ENCODE measurements at places on chromosomes 16 and 17. TPM values are rescaled to one million over a fixed set of nuclear protein-coding genes. Genes with fewer than 3 reads are reported as not detected.

DNA sequence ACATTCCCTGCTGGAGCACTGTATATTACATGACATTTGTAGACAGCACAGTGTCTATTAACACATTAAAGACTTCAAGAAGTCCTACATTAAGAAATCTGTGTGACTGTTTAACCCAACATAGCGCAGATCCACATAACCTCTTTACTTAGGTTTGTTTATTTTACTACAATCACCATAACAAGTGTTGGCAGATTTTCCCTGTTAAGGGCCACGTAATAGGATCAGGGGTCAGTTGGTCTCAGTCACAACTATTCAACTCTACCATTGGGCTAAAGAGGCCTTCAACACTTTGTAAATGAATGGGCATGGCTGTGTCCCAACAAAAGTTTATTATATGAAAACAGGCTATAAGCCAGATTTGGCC, 51.3 kb upstream of the ADORA2B start:
- peak; percentile 45 for DNase-seq

DNA sequence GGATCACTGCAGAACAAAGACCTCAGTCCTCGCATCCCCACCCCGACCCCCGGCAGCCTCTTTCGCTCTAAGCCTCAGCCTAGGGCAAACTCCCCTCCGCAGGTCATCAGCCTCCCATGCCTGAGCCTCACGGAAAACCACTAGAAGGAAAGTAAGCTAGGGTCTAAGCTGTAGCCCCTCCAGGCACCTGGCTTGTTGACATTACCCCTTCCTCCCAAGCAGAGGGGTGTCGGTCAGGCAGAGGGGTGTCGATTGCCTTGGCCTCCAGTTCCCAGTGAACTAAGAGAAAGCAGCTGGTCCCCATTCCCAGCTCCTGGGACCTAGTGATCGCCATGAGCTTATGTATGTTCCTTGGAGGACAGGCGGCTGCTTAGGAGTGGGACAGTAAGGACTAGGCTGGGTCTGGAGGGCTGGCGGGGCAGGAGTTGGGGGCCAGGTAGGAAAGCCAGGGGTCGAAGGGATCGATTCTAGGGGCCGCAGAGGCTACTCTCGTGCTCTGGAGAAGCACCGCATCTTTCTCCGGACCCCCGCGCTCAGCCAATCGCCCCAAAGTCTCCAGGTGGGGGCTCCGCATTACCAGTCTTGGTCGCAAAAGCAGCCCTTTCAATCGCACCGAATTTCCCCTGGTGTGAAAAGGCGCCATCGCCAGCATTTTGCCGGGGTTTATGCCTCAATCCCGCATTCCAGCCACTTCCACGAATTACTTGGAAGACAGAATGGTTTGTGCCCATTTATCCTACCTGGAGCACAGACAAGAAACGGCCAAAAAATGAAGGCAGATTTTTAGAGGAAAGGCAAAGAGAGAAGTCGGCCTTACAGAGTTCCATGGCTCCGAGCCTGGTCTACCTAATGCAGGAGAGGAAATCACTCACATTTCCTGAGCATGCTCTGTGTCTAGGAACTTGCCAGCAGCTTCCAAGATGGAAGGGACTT, 21.3 kb upstream of the HOXB13 start:
- DNase-seq, result no peak

DNA sequence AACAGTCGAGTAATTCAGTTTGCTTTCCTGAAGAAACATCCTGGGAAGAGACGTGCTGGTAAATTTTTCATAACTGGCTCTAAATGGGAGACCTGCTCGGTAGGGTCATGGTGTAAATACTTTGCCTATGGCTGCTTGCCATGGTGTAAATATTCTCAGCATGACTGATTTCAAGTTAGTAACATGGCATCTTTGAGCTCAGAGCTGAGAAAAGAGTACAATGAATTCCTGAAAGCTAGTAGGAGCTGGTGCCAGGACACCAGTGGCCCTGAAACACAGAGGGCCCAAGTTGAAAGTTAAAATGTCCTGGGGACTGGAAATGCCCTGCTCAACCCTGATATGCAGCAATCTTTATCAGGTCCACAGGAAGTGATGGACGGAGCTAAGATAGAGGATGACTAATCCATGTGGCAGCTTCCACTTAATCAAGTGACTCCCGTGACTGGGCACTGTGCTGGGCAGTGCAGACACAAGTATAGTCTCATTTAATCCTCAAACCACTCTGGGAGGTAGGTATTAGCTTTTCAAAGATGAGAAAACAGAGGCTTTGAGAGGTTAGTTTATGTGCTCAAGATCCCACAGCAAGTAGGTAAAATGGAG, 130.1 kb upstream of the ADAMTS18 start:
- DNase-seq, result no peak

GRCh38 chr16:73189136-73189535, 141.2 kb upstream of the ZFHX3 start:
- DNase-seq, result no peak

DNA sequence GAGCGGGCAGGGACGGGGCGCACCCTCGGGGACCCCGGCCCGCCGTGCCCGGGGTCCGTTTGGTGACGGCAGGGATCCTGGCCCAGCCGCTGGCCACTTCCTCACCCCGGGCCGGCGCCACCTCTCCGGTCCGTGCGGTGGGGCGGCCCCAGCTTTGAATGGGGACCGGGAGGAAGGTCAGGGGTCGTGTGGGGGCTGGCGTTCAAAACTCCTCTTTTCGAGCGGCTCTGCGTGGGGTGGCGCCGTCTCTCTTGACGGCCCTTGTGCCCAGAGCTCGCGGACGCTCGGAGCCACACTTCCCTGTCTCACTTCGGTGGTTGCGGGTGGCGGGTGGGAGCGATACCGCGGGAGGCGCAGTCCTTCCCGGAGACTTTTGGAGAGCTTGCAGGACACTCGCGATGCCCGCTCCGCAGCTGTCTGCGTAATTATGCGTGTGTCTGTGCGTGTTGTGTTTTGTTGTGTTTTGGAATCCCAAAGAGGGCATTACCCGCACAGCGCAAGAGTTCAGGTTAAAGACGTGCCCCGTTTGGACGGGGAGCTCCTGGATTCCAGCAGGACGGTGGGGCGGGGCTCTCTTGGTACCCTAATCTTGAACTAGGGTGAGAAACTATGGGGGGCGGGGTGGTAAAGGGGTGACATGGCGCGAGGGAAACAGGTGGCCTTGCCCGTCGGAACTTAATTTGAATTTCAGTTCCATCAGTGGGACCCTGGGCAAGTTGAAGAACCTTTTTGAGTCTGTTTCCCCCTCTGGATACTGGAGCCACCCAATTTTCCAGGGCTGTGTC, 637 bp downstream of the PLCG2 start:
- no peak for DNase-seq

DNA sequence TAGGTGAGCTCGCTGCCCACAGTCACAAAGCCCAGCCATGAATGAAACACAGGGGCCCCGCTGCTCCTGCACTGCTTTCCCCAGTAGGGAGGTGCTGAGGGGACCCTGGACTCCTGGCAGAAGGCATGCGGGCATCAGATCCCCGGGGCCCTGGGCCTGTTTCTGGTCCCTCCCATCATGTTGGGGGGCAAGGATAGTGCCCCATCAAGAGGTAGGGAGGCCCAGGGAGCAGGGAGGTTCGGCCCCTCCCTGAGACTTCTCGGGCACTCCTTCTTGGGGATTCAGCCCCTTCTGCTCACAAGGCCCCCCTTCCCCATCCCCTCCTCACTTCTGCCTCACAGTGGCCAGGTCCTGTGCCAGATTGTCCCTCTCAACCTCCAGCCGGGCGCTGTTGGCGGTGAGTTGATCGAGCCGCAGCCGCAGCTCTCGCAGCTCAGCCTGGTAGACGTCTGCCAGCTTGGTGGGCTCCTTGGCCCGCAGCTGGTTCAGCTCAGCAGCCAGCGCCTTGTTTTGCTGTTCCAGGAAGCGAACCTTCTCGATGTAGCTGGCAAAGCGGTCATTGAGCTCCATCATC, 515 bp downstream of the GFAP start:
- DNase-seq, result no peak

- DNase-seq, result no peak
These were observed 92.8 kb downstream of the AMFR start for GRCh38 chr16:56332464-56333079.

DNA sequence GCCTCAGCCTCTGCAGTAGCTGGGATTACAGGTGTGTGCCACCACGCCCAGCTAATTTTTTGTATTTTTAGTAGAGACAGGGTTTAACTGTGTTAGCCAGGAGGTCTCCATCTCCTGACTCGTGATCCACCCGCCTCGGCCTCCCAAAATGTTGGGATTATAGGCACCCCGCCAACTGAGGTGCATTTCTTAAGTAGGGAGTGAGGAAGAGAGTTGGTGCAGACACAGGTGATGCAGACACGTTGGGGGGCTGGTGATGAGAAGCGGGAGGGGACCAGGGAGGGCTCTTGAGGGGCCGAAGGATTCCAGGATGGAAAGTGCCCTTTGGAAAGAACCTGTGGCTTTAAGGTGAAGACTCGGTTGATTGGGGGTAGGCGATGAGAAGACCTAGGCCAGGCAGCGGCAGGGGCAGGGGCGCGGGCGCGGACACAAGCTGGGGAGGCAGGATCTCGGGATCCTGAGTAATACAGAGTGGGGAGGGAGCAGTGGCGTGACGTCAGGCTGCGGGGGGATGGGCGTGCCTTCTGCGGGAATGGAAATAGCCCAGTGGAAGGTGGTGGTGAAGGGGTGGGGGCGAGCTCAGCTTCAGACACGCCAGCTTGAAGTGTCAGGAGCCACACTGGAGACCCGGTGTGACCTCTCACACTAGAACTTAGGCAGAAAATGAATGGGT, 2.5 kb upstream of the ATP6V0C start:
- peak; percentile 42 for DNase-seq

DNA sequence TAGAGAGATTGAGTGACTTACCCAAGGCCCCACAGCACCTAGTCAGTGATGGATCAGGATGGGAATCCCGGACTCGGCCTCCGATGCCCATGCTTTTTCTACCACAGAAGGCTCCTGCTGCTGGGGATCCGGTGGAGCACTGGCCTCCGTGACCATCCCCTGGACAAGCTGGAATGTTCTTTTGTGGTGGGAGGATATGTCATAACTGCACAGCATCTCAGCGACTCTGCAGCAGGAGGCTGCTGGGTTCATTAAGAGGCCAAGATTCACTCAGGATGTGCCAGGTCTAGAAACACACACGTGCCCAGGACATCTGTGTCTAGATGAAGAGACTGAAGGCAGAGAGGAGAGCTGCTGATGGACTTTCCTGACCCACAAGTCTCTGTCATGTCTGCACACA, 34.7 kb upstream of the NGFR start:
- DNase-seq, result no peak

DNA sequence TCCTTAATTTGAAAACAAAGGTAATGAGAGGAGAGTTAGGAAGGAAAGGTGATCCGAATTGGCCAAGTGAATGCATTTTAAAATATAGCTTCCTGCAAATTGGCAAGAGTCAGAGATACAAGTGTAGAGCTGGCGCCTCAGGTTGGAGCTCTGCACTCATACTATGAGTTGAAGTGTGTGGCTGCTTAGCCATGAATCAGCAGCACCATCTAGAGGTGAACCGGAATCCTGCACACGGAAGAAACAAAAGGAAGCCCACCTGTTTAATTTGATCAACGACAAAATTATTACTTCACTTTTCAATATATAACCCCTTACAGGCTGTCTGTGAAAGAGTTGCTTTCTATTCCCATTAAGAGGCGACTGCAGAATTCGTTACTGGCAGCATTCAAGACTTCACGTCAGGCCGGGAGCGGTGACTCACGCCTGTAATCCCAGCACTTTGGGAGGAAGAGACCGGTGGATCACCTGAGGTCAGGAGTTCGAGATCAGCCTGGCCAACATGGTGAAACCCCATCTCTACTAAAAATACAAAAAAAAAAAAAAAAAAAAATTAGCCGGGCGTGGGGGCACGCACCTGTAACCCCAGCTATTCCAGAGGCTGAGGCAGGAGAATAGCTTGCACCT, 1253.7 kb upstream of the CDH8 start:
- DNase-seq, result peak; percentile 1

- peak; percentile 55 for DNase-seq
These were observed 1.5 kb upstream of the SREBF1 start for GRCh38 chr17:17837966-17838962.

GRCh38 chr16:66408163-66409048, 18.7 kb upstream of the BEAN1 start:
- peak; percentile 98 for DNase-seq

- no peak for DNase-seq
These were observed 1.5 kb upstream of the LIMD2 start for GRCh38 chr17:63701456-63701820.

DNA sequence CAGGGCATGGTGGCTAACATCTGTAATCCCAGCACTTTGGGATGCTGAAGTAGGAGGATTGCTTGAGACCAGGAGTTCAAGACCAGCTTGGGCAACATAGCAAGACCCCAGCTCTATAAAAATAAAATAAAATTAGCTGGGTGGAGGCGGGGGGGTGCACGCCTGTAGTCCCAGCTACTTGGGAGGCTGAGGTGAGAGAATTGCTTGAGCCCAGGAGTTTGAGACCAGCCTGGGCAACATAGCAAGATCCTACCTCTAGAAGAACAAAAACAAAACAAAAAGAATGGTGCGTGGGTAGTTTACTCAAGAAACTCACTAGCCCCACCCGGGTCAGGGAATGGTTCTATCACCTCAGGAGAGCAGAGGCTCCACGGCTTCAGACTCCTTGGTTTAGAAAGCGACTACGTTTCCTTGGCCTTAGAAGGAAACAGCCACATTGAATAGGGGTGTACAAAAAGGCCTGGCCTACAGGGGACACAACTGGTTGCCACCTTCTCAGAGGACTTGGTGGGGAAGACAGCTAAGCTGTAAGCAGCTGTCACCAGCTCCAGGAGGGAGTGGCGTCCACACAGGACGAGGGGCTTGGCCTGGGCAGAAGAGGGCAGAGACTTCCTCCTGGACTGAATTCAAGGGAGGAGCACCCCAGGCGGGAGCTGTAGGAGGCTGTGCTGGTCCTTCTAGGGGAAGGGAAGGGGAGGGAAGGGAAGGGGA, 716 bp downstream of the TK1 start:
- peak; percentile 12 for DNase-seq

DNA sequence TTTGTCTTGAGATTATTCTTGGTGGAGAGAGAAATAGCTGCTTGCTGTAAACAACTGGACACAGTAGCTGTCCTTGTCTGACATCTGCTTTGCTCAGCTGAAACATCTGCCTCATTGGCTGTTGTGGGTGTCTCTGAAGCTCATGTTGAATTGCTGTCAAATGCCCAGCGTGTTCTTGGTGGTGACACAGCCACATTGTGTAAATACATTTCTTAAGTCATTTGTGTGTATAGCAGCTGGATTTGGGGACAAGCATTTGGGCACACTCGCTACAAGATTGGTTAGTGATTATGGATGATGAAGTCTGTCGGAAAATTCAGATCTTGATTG, 5.3 kb downstream of the FAM234A start:
- DNase-seq, result no peak

- DNase-seq, result no peak
These were observed 36.3 kb downstream of the DHRS7C start for GRCh38 chr17:9755083-9755482.

- peak; percentile 58 for DNase-seq
These were observed 20.4 kb downstream of the CA4 start for GRCh38 chr17:60169921-60170817.

KRTAP29-1 gene
- total RNA-seq, result not detected

CMTM2 gene
- total RNA-seq, result not detected

GPR142 gene
- not detected for total RNA-seq

PLEKHM1 gene
- 45.2 TPM for total RNA-seq

CCDC200 gene
- total RNA-seq, result not detected

LGALS9C gene
- 0.38 TPM for total RNA-seq

Data from bronchial epithelial cell (primary cell).